Suppressor macrophage treated with lipopolysaccharide for 1 hour (primary cell): ENCODE measurements at places on chromosomes 4 and X.

DNA sequence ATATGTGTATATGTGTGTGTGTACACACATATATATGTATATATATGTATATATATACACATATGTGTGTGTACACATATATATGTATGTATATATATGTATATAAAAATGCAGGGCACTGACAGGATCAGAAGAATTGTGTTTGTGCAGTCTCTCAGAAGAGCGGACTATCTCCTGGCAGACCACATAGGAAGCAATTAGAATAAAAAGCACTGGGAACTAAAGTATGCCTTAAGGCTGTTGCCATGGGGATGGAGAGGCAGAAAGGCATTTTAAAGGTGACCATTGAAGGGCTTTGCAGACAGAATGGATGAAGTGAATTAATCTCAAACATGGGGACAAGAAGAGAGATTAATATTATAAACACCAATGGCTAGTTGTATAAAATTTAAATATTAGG, 33.7 kb upstream of the USP51 start:
- no peak for DNase-seq

DNA sequence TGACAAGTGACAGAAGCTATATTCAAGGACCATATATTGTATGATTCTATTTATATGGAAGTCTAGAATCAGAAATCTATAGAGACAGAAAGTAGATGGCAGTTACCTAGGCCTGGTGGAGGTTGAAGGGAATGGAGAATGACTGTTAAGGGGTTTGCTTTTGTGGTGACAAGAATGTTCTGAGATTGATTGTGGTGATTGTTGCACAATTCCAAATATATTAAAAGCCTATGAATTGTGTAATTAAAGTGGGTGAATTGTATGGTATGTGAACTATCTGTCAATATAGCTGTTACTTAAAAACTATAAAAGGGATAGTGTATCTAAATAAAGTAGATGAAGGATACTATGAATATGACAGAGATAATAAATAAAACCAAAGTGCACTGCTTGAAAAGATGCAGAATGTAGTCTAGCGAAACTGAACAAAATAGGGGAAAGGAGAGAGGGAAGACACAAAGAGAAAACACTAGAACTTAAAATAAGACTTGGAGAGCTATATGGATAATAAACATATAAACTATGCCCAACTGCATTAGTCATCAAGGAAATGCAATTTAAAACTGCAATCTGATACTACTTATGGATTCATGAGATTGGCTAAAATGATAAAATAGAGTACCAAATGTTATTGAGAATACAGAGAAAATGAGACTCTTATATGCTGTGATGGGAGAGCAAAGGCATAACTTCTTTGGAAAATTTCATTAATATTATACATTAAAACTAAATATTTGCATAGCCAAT, 82.1 kb upstream of the BANK1 start:
- DNase-seq, result no peak

- no peak for DNase-seq
Observed at GRCh38 chrX:73446831-73447230, at the start of gene CDX4. CDX4 (plus strand) TSS chrX:73447053; CDS start chrX:73447254, 201 bp downstream.

GRCh38 chrX:109393859-109394258, 88.0 kb downstream of the GUCY2F start:
- no peak for DNase-seq

DNA sequence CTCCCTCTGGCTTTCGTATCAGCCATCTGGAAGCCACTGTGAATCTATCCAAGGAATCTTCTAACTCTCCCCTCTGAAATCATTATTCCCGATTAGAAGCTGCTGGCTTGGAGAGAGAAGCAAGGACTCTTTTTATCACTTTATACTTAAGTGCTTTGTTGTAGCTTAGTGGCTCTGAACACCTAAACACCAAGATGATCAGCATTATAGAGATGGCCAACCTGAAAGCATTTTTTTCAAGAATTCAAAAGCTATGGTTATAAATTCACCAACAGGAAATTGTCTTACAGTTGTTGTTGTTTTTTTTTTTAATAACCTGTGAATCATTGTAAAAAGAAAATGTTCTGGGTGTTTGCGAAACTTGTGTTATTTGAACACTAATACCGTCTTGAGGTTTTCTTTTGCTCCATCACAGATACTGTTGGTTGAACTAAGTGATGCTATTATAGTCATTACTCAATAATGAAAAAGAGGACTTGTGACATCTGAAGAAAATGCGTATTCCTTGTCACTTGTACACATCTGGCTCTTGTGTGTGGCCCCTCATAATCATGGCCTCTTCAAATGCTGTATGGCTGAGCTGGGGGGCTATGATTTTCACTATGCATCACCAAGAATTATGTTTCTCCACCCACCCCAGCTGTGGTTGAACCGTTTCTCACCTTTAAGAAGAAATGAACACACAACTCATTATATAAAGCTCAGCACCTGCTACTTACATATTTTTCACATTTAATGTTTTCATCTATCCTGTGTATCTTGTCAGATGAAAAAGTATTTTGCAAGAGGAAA, 11.8 kb upstream of the SMIM43 start:
- no peak for DNase-seq

- DNase-seq, result no peak
Observed at GRCh38 chr4:106338671-106339070, 22.3 kb downstream of the AIMP1 start.
